Mammary epithelial cell (primary cell): ENCODE measurements at places on chromosomes 12 and 14. TPM values are rescaled to one million over a fixed set of nuclear protein-coding genes. Genes with fewer than 3 reads are reported as not detected.

DNA sequence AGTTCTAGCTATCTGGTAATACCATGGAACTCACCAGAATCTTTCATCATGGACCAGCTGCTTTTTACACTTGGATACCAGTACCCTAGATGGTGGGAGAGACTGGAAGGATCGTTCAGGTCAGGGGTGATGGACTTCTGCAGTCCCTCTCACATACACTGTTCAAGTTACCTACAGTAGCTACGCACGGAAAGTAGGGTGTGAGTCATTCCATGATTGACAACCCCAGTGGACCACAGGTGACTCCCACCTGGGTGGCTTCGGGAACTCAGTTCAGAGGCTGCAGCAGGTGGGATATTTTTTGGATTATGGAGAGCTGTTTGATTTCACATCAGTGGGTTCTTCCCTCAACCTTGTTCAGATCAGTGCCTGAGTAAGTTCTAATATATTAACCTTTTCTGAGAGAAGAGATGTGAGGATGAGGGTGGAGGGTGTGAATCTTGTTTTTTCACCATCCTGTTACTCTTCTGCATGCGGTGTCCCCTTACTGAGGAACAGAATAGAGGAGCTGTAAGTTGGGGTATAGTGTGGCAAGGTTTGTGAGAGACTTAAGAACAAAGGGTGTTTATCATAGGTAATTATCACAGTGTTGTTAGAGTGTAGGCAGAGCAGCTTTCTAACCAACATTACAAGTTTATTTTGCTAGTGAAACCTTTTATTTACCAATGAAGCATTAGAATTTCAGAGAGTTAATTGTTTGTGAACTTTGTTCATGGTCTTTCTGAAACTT is 39.6 kb downstream of the PRKCH start:
- DNase-seq = no peak

DNA sequence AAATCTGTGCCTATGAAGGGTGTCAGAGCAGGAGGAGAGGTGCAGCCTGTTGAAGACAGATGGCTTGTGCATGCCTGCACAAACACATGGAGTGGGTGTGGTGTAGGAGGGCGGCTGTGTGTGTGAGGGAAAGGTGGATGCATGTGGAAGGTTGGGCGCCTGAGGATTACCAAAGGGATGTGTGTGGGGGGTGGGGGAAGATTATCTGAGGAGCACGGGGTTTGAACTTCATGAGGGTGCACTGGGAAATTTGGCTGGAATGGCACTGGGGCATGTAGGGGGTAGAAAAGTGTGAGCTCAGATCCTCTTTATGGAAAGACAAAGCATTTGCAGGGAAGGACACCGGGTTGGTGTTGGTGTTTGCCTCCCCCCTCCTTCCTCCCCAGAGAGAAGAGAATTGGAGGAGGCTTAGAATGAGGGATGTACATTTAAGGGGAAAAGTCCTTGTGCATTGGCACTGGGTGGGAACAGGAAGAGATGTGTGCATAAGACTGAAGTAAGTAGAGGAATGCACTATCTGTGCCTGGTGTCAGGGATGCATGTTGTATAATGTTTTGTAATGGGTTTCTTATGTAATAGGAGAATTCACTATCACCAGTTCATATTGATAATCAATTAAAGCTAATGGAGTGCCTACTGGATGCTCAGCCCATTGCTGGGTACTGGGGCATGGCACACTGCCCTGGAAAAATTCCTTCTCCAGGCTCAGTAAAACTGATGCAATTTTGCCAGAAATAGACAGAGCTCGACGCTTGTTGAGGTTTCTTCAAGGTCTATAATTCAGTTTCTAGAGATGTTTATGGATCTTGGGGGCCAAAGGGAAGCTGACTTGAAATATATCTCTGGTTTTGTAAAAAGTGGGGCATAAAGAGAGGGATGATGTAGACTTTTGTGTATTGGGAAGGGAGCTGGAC is 3.0 kb downstream of the NTF3 start:
- DNase-seq = no peak

- DNase-seq = peak; percentile 25
Measured at GRCh38 chr12:12334367-12335040, 15.5 kb downstream of the MANSC1 start.

- DNase-seq = no peak
Measured at GRCh38 chr12:14310866-14311265, 54.6 kb upstream of the ATF7IP start.

DNA sequence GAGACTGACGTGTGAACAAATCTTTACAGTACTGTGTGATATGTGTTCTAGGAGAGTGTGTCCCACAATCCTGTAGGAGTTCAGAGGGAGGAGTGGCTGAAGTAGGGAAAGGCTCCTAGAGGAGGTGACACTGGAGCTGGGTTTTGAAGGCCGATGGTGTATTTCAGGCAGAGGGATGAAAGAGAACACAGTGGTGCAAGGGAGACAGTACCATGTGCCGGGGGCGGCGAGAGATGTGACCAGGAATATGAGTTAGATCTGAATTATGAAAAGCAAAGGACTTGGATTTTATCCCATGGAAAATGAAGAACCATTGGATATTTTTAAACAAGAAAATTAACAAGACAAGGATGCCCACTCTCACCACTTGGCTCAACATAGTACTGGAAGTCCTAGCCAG is 77.0 kb upstream of the ESRRB start:
- no peak for DNase-seq

DNA sequence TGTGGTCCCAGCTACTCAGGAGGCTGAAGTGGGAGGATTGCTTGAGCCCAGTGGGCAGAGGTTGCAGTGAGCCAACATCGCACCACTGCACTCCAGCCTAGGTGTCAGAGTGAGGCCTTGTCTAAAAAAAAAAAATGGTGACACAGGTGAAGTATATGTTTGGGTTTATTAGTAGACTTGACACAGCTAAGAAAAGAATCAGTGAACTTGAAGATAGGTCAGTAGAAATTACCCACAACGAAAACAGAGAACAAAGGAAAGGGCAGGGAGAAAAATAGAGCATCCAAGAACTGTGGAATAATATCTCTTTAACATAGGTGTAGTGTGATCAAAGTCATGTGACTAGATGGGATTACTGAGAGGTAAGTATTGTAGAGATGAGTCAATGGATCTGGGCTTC is 23.7 kb downstream of the ATF1 start:
- no peak for DNase-seq

- DNase-seq = no peak
Measured at GRCh38 chr12:33639975-33640374, 200.4 kb upstream of the SYT10 start.

- no peak for DNase-seq
Measured at GRCh38 chr14:98070536-98070935, 1201.5 kb downstream of the BCL11B start.

- no peak for DNase-seq
Measured at GRCh38 chr12:49965836-49966235, 4.2 kb downstream of the AQP5 start.

DNA sequence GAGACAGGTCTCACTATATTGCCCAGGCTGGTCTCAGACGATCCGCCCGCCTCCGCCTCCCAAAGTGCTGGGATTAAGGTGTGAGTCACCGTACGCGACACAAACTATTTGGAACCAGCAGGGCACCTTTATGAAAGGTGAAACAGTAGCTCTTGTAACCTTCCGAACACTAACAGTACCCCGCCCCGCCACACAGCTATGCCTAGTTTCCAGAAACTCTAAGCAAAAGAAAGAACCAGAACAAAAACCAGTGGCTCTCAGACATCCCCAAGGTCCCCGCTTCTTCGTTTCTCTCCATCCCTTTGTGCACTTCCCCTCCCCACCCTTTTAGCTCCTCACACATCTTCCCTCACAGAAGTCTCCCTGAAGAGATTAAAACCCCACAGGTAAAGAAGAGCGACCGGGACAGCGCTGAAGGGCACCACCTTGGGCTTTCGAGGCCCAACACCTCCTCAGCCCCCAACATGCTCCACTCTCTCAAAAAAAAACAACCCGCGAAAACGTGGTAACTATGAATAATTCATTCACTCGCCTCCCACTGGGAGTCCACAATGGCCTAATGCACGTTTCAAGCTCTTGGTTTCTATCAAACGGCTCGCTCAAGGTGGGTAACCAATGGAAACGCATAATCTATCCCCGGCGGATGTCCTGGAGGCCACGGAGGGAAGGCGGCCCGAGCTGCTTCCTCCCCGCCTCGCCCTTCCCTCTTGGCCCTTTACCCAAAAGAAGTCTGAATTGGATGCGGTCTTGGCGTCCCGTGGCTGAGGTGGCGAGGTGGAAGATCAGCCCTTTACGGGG is 877 bp downstream of the BAG5 start:
- DNase-seq = peak; percentile 48

DNA sequence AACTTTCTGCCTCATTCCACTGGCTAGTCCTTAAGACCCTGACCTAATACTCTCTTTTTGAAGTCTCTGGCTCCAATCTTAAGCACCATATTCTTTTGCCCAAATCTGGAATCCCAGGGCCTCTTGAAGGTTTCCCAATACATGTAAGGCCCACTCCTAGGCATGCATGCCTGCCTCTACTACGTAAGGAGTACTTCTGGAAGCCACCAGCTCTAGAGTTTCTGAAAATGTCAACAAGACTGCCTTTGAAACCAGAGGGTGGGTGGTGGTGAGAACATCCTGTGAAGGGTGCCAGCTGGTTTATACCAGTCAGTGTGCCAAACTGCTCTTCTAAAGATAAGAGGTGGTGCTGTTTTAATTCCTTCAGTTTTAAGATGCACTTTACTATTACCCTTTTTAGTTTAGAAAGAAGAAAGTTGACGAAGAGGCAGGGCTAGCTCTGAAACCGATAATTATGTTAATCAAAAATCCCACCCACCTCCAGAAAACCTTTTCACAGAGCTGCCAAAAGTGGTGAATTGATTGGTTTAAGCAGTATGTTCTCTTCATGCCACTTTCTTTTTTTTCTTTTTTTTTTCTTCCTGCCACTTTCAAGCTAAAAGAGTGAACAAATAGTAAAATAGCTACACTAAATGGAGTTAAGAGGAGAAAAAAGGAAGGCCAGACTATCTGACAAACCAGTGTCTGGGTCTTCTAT is 8.7 kb upstream of the WDR89 start:
- DNase-seq = no peak

GRCh38 chr14:98296895-98297294 is 975.1 kb downstream of the BCL11B start:
- no peak for DNase-seq

GRCh38 chr12:24649209-24649608 is 299.7 kb downstream of the BCAT1 start:
- no peak for DNase-seq

DNA sequence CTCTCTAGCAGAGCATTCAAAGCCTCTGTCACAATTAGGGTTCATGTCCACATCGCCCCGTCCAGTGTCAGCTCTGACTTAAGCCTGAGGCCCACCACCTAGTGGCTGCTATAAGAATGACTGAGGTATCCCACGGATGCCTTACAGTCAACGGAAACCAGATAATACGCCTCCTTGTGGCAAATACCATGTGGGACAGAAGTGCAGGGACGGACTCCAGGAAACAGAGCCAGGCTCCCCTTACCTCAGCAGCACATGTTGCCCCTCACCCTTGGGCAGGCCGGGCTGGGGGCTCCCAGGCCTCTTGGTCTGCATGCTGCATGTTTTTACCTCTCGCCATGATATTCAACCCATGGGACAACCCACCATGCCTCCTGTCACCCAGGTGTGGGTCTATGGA is 86.3 kb downstream of the VWF start:
- DNase-seq = peak; percentile 58

GRCh38 chr12:57095440-57095839 is 6.5 kb downstream of the NAB2 start:
- DNase-seq = no peak

- DNase-seq = no peak
Measured at GRCh38 chr12:63795944-63796343, 16.2 kb downstream of the RXYLT1 start.

GRCh38 chr12:85568395-85569103 is 267.7 kb downstream of the RASSF9 start:
- DNase-seq = peak; percentile 69

GRCh38 chr14:51092965-51093364 is 1.9 kb downstream of the TRIM9 start:
- DNase-seq = no peak

GRCh38 chr12:75690296-75690955 is 179.0 kb upstream of the KRR1 start:
- DNase-seq = peak; percentile 99

- DNase-seq = no peak
Measured at GRCh38 chr12:50971946-50972345, 19.6 kb downstream of the HIGD1C start.

DNA sequence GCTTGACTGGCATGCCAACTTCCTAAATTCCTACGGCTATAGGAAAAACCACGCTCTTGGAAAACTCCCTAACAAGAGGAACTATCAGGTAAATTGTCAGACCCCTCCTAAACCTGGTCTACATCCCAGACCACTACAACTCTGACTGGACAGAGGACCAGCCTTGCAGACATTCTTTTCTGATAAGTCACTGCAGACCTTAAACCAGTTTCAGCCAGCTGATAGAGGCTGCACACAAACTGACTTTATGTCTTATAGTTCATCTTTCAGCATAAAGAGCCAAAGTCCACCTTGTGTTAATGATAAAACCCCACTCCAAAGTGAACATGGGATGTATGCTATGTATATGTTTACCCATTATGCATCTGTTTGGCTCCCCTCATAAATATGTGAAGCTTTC is 166.6 kb downstream of the KTN1 start:
- no peak for DNase-seq

- peak; percentile 97 for DNase-seq
Measured at GRCh38 chr12:80778005-80778541, 61.4 kb downstream of the MYF5 start.

GRCh38 chr14:102525219-102525928 is 15.8 kb upstream of the ANKRD9 start:
- peak; percentile 71 for DNase-seq

DNA sequence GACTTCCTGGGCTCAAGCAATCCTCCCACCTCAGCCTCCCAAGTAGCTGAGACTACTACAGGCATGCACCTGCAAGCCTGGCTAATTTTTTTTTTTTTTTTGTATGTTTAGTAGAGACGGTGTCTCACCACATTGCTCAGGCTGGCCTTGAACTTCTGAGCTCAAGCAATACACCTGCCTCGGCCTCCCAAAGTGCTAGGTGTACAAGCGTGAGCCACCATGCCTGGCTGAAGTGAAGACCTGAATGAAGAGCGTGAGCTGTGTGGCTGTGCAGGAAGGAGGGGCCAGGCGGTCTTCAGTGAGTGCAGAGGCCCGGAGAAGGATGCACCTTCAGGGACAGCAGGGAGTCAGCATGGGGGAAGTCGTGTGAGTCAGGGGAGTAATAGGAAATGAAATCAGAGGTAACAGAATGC is 14.9 kb upstream of the NFKBIA start:
- no peak for DNase-seq

Gene WNT1
- not detected for total RNA-seq

Gene MFAP5
- 7.5 TPM for total RNA-seq

Gene PPTC7
- total RNA-seq = 17.7 TPM

Gene STAC3
- 1.2 and 3.4 TPM in 2 replicates for total RNA-seq

Gene CBX5
- total RNA-seq = 54.6 and 68.1 TPM in 2 replicates

Gene OR6C65
- total RNA-seq = not detected

Gene BBOF1
- 2.4 and 2.8 TPM in 2 replicates for total RNA-seq

Gene TMPO
- 26.0 TPM for total RNA-seq

Gene FAM181A
- not detected in 2 replicates for total RNA-seq

Gene IL26
- total RNA-seq = not detected in 2 replicates

Gene HHIPL1
- 0.38 and 0.59 TPM in 2 replicates for total RNA-seq

Gene BMP4
- total RNA-seq = 0.69 and 1.9 TPM in 2 replicates

Gene NEUROD4
- total RNA-seq = not detected

Gene RNASE7
- total RNA-seq = 43.0 and 87.2 TPM in 2 replicates

Gene MUCL1
- not detected in 2 replicates for total RNA-seq
